Stimulated activated CD4-positive, alpha-beta T cell treated with anti-CD3 and anti-CD28 coated beads, Interleukin-4, amount 100 ng/mL, for 48 hours (primary cell): ENCODE measurements at places on chromosomes 2 and 18.

- no peak for DNase-seq
These were observed 42.3 kb downstream of the AQP12A start for GRCh38 chr2:240733803-240734495.

- no peak for DNase-seq
These were observed 88.6 kb upstream of the FHL2 start for GRCh38 chr2:105487142-105488069.

- no peak for DNase-seq
These were observed 69.1 kb upstream of the AMMECR1L start for GRCh38 chr2:127954857-127955256.

DNA sequence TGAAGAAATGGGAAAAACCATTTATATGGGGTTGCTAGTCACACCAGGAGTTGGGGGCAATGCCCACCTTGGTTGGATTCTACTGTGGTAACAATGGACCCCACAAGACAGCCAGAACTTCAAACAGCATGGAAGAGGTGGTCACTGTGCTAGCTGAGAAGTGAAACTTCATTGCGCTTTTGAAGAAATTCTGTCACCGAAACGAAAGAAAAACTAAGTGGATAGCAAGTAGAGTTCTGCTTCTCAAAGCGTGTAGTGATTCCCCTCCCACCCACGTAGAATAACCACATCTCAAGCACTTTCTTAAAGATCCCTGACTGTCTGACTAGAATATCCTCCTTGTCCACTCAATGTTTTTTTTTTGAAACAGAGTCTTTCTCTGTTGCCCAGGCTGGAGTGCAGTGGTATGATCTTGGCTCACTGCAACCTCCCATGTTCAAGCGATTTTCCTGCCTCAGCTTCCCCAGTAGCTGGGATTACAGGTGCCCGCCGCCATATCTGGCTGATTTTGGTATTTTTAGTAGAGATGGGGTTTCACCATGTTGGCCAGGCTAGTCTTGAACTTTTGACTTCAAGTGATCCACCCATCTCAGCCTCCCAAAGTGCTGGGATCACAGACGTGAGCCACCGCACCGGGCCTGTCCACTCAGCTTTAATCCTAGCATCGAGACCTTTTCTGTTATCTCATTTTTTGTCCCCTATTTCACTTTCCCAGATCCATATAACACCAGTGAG is 30.1 kb upstream of the CCL20 start:
- DNase-seq, result no peak

DNA sequence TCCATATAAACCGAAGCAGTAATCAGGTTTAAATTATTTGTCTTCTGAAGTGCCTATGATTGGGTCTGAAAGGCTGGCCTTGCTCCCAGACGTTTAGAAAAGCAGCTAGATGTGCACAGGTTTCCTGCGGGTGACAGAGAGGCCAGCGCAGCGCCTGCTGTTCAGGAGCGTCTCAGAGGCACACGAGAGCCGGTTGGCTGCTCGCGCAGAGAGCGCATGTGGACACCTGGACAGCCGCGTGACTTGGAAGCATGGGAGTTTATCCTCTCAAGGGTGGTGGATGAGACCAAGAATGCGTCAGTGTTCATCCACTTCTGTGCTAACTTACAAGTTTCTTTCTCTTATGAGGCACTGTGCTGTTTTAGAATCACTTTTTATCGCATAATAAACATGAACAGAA is 303.7 kb downstream of the PTGR3 start:
- DNase-seq, result no peak

- no peak for DNase-seq
These were observed 34.7 kb downstream of the ROCK2 start for GRCh38 chr2:11309706-11310105.

DNA sequence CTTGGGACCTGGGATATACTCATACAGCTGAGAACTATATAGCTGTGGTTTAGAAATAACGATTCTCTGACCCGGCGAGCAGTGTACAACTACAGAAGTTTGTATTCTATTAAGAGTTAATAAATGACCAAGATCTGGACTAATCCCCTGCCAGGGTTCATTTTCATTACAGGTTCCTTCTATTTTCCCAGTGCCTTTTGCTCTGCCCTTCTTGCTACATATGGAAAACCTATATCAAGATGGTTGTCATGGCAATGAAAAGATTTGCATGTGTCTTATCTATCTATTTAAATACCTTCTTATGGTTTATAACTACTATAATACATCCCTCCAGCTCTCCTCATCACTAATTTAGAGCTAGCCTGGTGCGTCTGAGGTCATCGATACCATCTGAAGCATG is 965.2 kb downstream of the BCL11A start:
- DNase-seq, result no peak

- no peak for DNase-seq
These were observed 203.9 kb downstream of the PRKCE start for GRCh38 chr2:45855374-45855773.

DNA sequence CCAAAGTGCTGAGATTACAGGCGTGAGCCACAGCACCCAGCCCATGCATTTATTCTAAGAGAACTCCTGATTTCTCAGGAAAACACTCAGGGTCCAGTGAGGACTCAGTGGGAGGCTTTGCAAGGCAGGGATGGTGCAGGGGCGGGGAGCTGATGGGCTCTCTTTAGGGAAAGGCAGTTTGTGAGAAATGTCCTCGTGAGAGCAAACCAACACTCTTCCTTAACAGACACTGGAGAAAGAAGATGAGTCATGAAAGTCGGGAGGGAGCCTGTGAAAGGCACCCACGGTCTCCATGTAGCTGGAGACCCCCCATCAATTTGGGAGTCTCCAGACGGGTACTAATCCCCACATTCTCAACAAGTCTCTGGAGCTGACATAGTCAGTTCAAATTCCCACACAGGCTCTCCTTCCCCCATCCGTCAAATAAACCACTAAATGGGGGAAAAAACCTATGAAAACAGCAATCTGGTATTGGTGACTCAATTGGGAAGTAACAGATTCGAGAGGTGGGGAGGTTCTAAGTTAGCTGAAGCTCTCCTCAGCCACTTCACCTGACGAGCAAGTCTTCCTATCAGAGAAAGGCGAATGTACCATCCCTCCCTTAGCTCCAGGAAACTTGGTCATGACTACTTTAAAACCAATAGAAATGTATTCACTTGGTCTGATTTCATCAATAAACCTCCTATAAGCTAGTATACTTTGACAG is 11.0 kb upstream of the CREG2 start:
- DNase-seq, result no peak

DNA sequence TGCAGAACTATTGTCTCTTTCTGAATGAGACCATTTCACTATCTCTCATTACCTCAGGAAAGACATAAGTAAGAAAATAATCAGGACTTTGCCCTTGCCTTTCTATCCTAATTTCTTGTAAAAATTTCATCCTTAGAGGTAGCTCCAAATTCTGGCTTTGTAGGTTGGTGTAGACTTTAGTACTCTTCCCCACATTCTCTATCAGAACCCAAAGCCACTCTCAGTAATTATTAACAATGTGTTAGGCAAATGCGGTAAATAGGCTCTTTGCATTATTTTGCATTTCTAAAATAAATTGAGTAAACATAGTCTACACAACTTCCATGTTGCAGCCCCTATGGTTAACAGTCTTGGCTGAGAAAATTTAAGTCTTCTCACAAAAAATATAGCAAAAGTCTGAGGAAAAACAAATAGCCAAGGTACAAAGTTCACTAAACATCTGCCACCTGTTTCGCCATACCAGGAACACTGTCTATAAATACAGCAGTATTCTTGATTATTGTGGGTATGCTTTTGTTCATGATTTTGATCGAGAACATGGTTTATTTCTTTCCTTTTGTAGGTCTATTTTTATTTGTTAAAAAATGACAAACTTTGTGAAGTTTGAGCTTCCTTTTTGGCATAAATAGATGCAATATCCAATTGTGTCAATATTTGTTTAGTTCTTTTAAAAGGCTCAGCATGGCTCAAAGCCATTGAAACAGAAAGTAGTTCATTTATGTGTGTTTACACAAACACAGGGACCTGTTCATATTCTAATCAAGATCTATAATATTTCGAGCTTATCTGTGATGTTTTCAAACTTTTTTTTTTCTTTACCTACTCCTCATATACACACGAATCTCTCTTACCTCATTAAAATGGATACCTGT is 1061.5 kb downstream of the CNTNAP5 start:
- no peak for DNase-seq

DNA sequence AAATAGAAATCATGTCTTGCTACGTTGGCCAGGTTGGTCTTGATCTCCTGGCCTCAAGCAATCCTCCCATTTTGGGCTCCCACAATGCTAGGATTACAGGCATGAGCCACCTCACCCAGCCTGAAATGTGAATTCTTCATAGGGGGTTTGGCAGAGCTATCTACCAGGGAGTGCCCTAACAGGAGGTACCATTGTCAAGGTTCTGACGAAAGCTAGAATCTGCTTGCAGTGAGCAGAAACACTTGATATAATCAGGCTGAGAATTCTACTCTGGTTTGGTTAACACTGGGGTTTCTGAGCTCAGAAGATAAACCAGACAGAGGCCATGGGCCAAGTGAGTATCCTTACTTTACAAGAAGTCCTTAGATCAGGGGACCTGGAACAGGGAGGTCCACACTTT is 7.2 kb upstream of the LAMA3 start:
- DNase-seq, result no peak

DNA sequence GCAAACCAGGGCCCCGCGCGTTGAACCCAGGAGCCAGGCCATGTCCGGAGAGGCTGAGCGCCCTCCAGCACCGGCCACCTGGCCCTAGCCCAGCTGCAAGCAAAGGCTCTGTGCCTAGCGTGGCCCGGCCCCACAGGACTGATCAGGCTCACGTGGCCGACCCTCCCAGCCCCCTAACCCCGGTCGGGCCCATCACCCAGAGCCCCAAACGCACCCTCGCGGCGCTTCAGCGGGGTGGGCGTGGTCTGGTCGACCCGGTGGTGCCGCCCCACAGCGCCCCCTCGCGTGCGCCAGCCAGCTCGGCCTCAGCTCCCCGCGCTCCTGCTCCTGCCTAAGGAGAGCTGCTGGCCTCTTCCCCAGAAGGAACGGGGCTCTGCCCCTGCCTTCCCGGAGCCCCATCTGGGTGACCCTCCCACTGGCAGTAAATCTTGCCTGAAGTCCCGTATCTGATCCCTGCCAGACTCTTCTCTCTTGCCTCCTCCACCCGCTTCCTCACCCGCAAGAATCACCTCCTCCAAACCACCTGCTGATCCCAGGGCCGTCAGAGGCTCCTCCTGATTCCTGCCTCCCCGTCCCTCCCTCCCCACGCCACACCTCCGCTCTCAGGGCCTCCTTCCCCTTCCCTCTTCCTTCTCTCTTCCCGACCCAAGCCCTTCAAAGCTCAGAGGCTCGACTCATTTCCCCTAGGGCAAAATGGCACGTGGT is 12.3 kb upstream of the TEX51 start:
- peak; percentile 34 for DNase-seq

DNA sequence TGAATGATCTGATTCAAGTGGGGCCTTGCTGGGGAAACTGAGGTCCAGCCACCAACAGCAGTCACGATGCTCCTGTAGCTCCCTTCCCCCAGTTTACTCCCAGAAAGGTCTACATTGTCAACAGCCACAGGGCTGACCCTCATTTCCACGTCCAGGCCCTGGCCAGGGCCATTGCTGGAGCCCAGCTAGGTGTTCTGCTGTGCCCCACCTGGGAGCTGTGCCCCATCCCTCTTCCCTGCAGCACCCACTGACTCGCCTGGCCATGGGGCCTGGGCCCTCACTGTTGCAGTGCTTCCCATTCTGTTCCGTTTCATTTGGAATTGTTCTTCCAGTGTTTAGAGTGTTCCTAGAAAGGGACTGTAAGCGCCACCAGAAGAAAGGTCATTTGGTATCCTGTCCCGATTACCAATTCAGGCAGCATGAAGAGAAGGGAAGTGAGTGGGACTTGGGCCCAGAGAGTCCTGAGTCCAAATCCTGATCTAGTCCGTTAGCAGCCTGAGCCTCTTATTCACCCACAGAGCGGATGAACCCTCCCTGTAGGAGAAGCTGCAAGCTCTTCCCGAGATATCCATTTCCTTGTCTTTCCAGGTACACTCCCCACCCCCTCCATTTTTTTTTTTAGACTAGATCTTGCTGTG is 73.1 kb upstream of the HPCAL1 start:
- no peak for DNase-seq

DNA sequence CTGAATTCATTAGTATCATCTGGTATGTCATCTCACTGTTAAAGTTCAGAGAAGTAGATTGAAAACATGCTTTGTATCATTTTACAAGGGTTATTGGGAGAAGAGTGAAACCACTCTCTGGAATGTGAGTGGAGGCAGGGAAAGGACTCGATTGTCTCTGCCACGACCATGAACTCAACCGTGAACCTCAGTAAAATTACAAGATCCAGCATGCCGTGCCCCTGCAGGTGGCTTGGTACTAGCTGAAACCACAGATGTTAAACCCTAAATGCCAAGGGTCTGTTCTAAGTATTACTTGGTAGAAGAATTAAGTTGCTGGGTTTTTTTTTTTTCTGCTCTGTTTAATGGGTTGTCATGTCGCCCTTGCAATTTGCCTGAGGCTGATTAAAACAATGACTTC is 197.2 kb downstream of the MYO3B start:
- no peak for DNase-seq

DNA sequence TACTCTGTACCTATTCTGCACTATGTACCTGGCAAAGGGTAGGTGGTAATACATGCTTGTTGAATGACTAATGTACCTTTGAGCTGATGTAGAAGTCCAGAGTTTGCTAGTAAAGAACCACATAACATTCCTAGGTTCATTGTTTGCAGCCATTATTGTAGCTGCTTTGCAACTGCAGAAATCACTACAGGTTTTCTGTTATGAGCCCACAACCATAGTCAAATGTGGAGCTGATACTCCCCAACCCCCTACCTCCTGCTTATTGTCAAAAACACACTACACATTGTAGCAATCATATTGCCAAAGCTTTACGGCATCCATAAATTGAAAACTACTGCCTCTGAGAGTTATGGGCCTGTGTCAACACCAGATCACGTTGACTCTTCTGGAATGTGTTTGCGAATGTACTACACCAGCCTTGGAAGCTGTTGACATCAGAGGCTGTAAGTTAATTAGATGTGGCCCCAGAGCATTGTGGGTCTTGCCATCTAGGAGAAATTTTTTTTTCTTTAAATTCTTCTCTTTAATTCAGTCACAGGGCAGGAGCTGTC is 187.0 kb downstream of the AGPS start:
- no peak for DNase-seq

DNA sequence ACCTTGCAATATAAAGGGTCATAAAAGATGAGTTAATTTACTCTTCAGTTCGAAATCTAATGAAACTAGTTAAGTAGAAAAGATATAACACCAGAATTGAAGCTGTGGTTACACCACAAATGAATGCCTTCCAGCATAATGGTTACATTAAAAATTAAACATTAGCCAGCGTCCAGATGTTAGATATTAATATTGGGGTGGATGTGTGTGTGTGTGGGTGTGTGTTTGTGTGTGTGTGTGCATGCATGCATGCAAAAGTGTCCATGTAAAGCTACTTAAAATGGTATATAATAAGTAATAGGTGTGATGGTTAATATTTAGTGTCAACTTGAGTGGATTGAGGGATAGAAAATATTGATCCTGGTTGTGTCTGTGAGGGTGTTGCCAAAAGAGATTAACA is 170.4 kb upstream of the FN1 start:
- DNase-seq, result no peak

- DNase-seq, result no peak
These were observed 1.1 kb upstream of the B3GNT2 start for GRCh38 chr2:62194558-62195420.

GRCh38 chr2:158687315-158687714 is 107.8 kb upstream of the DAPL1 start:
- DNase-seq, result no peak

- no peak for DNase-seq
These were observed 68.8 kb downstream of the ACVR1C start for GRCh38 chr2:157559890-157560289.
